ENCODE measurements at places on chromosomes 6 and 20.
A peak's percentile ranks its signal among the peaks of the same experiment; 100 is the strongest.

DNA sequence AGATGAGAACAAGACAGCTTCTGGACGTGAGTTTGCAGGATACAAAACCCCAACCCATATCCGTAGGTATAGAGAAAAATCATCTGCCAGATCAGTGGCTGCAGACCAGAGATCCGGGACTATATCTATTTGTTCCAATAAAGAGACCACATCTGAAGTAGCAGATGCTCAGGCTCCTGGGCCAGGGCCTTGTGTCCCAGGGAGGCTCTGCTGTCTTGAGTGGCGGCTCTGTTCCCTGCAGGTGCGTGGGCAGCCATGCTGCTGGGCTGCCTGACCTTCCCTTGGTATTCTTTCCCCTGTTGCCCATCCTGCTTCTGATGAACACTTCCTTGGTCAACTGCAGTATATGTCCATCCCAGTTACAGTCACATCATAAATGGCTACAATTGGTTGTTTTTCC lies 34.9 kb downstream of the ERMARD start:
- DNase-seq, result no peak

DNA sequence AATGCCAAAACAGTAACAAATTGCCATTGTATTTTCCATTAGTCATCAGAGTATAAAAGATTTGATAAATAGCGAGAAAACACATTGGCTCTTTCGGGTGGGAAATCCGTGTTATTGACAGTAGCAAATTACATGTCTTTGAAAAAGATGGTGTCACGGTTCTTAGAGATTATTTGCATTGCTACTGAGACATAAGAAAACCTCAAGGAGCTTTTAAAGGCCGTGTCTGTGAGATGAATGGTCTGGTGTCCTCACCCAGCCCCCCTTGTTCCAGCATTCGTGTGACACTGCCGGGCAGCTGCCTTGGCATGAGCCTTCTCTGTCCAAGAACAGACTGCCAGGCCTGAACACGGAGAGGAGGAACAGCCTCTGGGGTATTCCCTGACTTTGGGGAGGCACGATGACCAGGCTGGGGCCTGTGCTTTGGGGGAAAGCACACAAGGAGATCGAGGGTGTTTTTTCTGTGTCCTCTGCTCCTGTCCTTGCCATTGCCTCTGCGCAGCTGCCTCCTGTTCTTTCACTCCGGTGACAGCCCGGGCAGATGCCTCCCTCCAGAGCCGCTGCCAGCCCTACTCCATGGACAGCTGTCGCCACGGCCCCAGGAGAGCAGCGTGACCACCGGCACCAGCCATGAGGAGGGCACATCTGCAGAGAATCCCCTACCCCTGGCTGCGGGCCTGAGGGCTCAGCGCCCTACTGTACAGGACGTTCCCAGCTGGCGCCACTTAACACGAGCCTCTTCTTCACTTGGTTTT lies 167.7 kb upstream of the CDYL start:
- DNase-seq, result no peak

DNA sequence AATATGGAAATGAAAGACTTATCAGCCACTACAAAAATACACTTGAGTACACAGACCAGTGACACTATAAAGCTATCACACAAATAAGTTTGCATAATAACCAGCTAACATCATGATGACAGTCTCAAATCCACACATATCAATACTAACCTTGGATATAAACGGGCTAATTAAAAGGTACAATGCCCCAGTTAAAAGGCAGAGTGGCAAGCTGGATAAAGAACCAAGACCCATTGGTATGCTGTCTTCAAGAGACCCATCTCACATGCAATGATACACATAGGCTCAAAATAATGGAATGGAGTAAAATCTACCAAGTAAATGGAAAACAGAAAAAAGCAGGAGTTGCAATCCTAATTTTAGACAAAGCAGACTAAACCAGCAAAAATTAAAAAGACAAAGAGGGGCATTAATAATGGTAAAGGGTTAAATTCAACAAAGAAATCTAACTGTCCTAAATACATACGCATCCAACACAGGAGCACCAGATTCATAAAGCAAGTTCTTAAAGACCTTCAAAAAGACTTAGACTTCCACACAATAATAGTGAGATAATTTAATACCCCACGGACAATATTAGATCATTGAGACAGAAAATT lies 163.3 kb downstream of the CD24 start:
- no peak for DNase-seq

- peak; percentile 28 for DNase-seq
These were observed 43.1 kb upstream of the TNFAIP3 start for GRCh38 chr6:137823826-137824555.

- no peak for DNase-seq
These were observed 271.6 kb upstream of the SGK1 start for GRCh38 chr6:134589512-134589911.

DNA sequence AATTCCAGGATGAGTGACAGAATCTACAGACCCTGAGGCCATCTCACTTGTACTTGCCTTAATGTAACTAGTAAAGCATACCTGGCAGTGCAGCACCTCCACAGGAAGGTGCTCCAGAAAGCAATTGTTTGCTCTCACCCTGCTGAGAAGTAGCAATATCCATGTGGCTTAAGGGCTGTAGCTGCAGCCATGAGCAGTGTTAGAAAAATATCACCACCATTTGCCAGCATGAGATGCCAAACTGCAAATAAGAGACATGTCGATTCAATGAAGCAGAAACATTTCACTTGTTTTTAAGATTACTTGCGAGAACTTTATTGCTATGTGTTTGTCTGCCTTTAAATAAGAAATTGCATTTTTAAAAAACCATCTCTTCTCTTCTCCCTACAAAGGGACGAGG lies 151.5 kb downstream of the PRL start:
- DNase-seq, result no peak

- DNase-seq, result no peak
These were observed 104.8 kb downstream of the NCOA3 start for GRCh38 chr20:47606414-47606982.

GRCh38 chr6:37056439-37057127 lies 51.1 kb downstream of the FGD2 start:
- DNase-seq, result no peak

- no peak for DNase-seq
These were observed 725 bp downstream of the OSER1 start for GRCh38 chr20:44209686-44210405.
